ENCODE measurements at places on chromosomes 12 and 14. TPM values are rescaled to one million over a fixed set of nuclear protein-coding genes. Genes with fewer than 3 reads are reported as not detected.
A peak's percentile ranks its signal among the peaks of the same experiment; 100 is the strongest.

TOMM20L gene
- not detected for total RNA-seq

KRT71 gene
- total RNA-seq: not detected

ACVR1B gene
- 10.5 TPM for total RNA-seq

- no peak for DNase-seq
These were observed 15.5 kb downstream of the PLEK2 start for GRCh38 chr14:67396381-67396970.

DNA sequence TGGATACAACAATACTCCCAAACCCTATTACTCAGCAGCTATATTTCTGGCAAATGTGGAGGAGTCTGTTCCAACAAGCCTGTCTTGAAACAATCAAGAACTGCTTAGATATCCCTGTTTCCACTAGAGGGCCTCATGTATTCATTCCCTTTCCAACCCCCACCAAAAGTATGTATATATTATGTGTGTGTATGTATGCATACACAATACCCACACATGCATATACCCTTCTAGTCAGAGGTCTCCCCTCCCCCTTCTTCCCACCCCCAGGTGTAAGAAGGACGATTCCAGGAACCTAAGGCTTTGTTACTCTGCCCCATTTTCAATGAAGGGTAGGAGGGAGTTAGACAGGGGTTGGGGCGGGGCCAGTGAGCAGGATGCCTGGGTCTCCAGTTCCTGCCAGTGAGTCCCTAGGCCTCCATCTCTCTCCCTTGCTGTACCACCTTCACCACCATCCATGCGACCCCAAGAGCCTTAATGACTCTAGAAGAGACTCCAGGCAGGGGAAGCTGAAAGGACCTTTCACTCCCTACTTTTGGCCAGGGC lies at the start of gene DGKA:
DGKA (plus strand) TSS at position 392 of the 546 bp plus-strand sequence. CDS start 5,342 bp downstream, outside the sequence.
- DNase-seq: peak; percentile 26

DNA sequence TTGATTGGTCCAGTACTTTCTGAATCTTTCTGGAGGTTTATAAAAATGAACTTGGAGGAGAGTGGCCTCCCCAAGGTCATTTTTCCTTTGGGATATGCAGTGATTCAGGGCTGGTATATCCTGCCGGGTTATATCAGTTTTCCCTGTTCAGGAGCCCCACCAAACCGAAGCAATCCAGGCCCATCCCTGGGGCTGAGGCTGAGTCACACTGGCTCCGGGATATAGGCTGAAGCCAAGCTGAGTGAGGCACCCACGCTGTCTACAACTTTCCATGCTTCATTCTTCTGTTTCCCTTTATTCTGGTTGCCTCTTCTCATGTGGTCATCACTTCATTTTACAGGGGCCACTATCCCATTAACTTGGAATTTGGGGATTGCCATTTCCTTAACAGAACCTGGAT lies 3.4 kb downstream of the SSPN start:
- DNase-seq: peak; percentile 69

Measured in psoas muscle (tissue), 8 donors.